ENCODE measurements at places on chromosomes 6 and 20.

DNA sequence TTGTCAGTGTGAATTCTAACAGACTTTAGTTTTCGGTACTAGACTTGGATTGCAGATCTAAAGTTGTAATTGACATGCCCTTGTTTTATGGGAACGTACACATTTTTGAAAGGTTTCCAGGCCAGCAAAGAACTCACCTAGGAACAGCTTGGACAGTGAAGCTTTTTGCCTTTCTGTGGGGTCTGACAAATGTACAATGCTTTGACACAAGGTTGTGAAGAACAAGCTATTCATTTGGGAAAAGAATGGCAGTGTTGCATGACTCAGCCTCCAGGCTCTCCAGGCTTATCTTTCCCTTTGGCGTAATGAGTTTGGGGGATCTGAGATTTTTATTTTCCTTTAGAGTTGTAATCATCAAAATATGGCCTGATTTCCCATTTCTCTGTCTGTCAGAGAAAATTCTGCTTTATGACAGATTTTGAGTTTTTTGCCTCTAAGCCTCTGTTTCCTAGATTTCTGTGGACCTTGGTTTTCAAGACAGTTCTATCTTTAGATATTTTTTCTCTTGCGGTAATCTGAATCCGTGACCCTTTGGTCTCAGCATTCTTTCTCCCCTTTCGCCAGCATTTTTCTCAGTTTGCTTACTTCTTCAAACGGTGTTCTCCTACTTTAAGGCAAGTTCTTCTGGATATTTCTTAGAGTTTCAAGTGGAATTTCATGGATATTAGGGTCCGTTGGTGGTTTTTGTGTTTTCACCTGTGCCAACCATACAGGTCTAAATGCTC, 221.0 kb downstream of the ADGB start:
- no peaks in the 10 kb centered on the region for H3K27me3 ChIP-seq
- no peak overlapping the region for H3K27ac ChIP-seq
- H3K4me1 ChIP-seq: no peaks in the 10 kb centered on the region
- no peak overlapping the region for H3K4me3 ChIP-seq
- DNase-seq: no peak

GRCh38 chr6:14664621-14665315, 547.2 kb downstream of the CD83 start:
- H3K27ac ChIP-seq: no peak overlapping the region
- DNase-seq: no peak
- H3K36me3 ChIP-seq: no peaks in the 10 kb centered on the region
- H3K27me3 ChIP-seq: no peaks in the 10 kb centered on the region
- H3K4me1 ChIP-seq: no peaks in the 10 kb centered on the region

DNA sequence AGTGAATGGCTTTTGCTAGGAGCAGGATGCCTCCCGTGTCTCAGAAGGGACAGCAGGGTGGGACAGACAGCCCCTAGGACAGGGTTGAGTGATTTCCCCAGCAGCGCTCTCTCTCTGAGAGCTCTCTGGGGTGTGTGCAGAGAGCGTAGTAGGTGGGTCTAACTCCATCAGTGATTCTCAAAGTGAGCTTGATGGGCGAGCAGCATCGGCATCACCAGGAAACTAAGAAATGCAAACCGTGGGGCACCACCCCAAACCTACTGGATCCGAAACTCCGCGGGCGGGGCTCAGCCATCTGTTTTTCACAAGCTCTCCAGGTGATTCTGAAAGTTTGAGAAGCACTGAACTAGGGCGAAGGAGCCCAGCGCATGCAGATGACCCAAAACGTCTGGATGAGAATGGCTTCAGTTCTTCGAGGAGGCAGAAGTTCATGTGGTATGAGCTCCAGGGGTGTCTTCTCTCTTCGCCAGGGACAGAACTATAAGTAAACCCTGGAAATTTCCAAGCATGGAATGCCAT, 119.6 kb upstream of the RNF24 start:
- DNase-seq: no peak
- H3K4me3 ChIP-seq: no peak overlapping the region
- H3K36me3 ChIP-seq: no peaks in the 10 kb centered on the region
- no peaks in the 10 kb centered on the region for H3K27me3 ChIP-seq
- H3K4me1 ChIP-seq: peaks cover 4% of the 10 kb centered on the region

GRCh38 chr6:47413752-47414422, 63.7 kb upstream of the CD2AP start:
- DNase-seq: no peak
- peak overlapping the region; percentile 9 for H3K4me3 ChIP-seq
- no peak overlapping the region for H3K27ac ChIP-seq
- no peaks in the 10 kb centered on the region for H3K27me3 ChIP-seq
- no peaks in the 10 kb centered on the region for H3K36me3 ChIP-seq

GRCh38 chr6:34459899-34460593, 5.8 kb upstream of the PACSIN1 start:
- no peaks in the 10 kb centered on the region for H3K27me3 ChIP-seq
- no peaks in the 10 kb centered on the region for H3K36me3 ChIP-seq
- H3K27ac ChIP-seq: no peak overlapping the region
- no peaks in the 10 kb centered on the region for H3K4me1 ChIP-seq
- H3K4me3 ChIP-seq: no peak overlapping the region

DNA sequence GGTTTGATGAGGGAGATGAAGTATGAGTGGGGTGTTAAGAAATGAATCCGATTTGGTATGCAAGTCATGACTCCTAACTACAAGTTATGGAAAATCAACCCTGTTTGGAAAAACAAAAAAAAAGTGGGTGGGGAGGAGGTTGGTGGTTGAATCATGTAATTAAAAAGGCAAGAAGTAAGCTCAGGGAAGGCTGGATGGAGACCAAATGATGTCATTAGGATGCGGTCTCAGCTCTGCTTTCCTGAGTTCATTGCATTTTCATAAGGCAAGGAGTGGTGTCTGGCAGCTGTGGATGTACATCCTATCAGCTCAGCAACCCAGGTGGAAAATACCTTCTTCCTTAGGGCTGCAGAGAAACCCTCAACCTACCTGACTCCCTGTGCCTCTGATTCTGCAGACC, 60.4 kb upstream of the AKAP12 start:
- no peak overlapping the region for H3K4me3 ChIP-seq
- no peak for DNase-seq
- H3K27me3 ChIP-seq: no peaks in the 10 kb centered on the region
- no peaks in the 10 kb centered on the region for H3K36me3 ChIP-seq
- no peak overlapping the region for H3K27ac ChIP-seq

- H3K4me3 ChIP-seq: no peak overlapping the region
- no peak overlapping the region for H3K27ac ChIP-seq
- no peak for DNase-seq
- no peaks in the 10 kb centered on the region for H3K4me1 ChIP-seq
Observed at GRCh38 chr20:24970030-24970553, 21.0 kb downstream of the CST7 start.

DNA sequence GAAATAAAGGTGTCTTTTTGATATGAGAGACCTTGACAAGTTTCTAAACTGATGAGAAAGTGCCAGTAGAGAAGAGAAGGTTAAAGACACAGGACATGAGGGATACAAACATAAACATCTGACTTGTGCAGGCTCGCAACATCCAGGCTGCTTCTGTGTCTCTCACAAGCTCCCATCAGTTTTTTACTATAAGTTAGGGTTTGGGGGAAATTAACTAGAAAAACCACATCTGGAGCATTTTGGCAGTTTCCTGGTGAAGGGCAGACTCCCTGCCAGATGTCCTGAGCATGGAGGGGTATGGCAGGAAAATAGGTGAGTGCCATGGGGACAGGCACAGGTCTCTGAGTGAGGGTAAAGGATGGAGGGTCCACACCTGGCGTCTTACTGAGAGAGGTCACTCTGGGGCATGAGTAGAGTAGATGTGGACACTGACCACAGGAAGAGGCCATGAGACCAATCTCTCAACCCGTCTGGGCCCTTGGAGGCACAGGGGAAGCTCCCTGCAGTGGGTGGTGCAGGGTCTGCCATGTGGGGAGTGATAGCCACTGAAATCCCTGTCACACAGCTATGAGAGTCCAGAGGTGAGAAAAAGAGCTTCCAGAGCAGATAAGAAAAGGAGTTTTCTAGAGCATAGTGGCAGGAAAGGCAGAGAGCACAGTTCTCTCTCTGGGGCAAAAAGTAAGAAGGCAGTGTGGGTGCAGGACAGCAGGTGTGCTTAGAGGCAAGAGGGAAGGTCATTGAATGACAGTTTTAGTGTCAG, 193.3 kb upstream of the SYNDIG1 start:
- no peak for DNase-seq
- H3K27me3 ChIP-seq: no peaks in the 10 kb centered on the region
- H3K36me3 ChIP-seq: no peaks in the 10 kb centered on the region
- H3K27ac ChIP-seq: no peak overlapping the region
- H3K4me1 ChIP-seq: no peaks in the 10 kb centered on the region
- no peak overlapping the region for H3K4me3 ChIP-seq

- DNase-seq: no peak
- no peaks in the 10 kb centered on the region for H3K4me1 ChIP-seq
- no peaks in the 10 kb centered on the region for H3K36me3 ChIP-seq
- no peaks in the 10 kb centered on the region for H3K27me3 ChIP-seq
- no peak overlapping the region for H3K4me3 ChIP-seq
Observed at GRCh38 chr6:3306848-3307247, 48.1 kb downstream of the PSMG4 start.

GRCh38 chr6:5174756-5175549, 85.8 kb downstream of the LYRM4 start:
- H3K4me3 ChIP-seq: no peak overlapping the region
- DNase-seq: no peak
- no peaks in the 10 kb centered on the region for H3K36me3 ChIP-seq
- H3K27ac ChIP-seq: no peak overlapping the region
- H3K27me3 ChIP-seq: no peaks in the 10 kb centered on the region

- H3K4me3 ChIP-seq: no peak overlapping the region
- no peaks in the 10 kb centered on the region for H3K27me3 ChIP-seq
- no peaks in the 10 kb centered on the region for H3K36me3 ChIP-seq
- H3K4me1 ChIP-seq: no peaks in the 10 kb centered on the region
Observed at GRCh38 chr6:150485161-150485958, 114.3 kb upstream of the PLEKHG1 start.

- H3K27ac ChIP-seq: no peak overlapping the region
- no peaks in the 10 kb centered on the region for H3K4me1 ChIP-seq
- H3K4me3 ChIP-seq: no peak overlapping the region
- no peaks in the 10 kb centered on the region for H3K27me3 ChIP-seq
- no peaks in the 10 kb centered on the region for H3K36me3 ChIP-seq
Observed at GRCh38 chr6:112770308-112770707, 423.2 kb downstream of the RFPL4B start.

DNA sequence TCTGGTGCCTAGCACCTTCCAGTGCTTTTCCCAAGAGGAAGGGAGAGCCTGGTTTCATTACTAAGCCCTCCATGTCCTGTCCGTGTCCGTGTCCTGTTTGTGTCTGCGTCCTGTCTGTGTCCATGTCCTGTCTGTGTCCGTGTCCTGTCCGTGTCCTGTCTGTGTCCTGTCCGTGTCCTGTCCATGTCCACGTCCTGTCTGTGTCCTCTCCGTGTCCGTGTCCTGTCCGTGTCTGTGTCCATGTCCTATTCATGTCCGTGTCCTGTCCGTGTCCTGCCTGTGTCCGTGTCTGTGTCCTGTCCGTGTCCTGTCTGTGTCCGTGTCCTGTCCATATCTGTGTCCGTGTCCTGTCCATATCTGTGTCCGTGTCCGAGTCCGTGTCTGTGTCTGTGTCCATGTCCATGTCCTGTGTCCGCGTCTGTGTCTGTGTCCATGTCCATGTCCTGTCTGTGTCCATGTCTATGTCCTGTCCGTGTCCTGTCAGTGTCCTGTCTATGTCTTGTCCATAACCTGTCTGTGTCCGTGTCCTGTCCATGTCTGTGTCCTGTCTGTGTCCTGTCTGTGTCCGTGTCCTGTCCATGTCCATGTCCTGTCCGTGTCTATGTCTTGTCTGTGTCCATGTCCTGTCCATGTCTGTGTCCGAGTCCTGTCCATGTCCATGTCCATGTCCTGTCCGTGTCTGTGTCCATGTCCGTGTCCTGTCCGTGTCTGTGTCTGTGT, 54.4 kb upstream of the BHLHE23 start:
- H3K4me1 ChIP-seq: no peaks in the 10 kb centered on the region
- no peak for DNase-seq
- no peak overlapping the region for H3K27ac ChIP-seq
- H3K36me3 ChIP-seq: no peaks in the 10 kb centered on the region
- no peak overlapping the region for H3K4me3 ChIP-seq

Data from pancreas (tissue), 10 donors.